Naive thymus-derived CD4-positive, alpha-beta T cell (primary cell): ENCODE measurements at places on chromosomes 7 and 10.

GRCh38 chr10:15137636-15138035 is 30.9 kb downstream of the NMT2 start:
- no peak for DNase-seq

GRCh38 chr7:47795631-47796030 is 152.6 kb downstream of the PKD1L1 start:
- DNase-seq: no peak

- no peak for DNase-seq
Measured at GRCh38 chr10:76117949-76118348, 686.5 kb downstream of the LRMDA start.

DNA sequence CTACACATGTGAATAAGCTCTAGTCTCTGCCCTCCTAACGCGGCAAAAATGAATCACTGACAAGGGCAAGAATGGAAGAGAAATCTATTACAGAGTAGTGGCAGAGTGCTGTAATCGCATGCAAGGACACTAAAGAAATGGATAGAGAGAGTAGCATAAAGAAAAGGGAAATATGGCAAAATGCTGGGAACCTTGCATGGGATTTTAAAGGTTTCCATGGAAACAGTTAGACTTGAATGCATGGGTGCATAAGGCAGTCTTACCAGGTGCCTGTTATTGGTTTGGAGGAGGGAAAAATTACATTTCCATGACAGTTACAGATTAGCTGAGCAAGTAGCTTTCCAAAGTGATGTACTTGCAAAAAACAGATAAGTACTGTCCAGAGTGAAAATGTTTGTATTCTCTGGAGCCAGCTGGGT is 233.4 kb downstream of the PTN start:
- DNase-seq: no peak

- no peak for DNase-seq
Measured at GRCh38 chr7:156376317-156376716, 264.3 kb upstream of the RNF32 start.

- no peak for DNase-seq
Measured at GRCh38 chr7:131145026-131145425, 182.7 kb upstream of the MKLN1 start.

DNA sequence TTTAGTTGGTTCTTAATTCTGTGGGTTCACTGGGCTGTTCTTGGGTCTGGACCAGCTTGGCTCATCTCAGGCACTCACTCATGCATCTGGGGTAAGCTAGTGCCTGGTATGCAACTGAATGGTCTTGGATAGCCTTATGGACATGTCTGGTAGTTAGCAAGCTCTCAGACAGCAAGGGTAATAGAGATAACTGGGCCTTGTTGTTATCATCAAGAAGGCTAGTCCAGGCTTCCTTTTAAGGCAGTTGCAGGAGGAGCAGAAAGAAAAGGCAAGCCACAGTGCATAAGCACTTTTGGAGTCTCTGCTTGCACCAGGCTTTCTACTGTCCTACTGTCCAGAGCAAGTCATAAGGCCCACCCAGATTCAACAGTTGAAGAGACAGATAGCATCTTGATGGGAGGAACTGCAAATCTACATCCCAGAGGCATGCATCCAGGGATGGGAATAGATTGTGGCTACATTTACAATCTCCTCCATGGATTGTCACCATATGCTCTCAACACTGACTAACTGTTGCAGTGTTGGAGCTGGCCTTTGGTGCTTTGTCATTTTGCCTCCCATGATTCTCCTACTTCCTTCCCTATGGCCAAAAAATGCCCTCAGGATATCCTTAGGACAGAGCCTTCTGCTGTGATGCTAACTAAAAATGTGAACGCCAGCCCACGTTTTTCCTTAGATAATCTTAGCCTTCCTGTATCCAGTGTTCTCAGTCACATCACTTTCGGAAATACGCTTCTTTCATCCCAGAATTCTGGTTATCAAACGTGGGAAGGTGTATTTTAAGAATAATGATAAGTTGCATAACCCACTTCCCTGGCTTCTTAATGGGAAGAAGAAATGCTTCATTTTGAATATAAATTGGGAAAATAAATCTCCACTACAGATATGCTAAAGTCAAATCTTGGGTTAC is 3.6 kb downstream of the GIMAP4 start:
- no peak for DNase-seq

DNA sequence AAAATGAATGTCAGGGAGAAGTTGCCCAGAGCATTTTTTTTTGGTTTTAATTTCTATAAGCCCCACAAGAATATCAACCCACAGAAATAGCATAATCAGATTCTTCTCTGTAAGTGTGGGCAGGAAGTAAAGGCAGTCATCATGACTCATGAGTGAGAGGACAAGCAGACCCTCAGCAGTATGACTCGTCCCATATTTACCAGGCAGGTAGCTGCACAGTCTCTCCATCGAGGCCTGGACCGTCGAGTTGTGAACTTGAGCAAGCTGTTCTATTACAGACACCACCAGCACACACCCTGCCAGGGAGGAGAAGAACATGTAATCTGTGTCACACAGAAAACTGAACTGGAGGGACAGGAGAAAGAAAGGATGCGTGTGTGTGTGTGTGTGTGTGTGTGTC is 37.8 kb downstream of the AOAH start:
- no peak for DNase-seq

- DNase-seq: no peak
Measured at GRCh38 chr7:116598861-116599260, 73.1 kb upstream of the MET start.

DNA sequence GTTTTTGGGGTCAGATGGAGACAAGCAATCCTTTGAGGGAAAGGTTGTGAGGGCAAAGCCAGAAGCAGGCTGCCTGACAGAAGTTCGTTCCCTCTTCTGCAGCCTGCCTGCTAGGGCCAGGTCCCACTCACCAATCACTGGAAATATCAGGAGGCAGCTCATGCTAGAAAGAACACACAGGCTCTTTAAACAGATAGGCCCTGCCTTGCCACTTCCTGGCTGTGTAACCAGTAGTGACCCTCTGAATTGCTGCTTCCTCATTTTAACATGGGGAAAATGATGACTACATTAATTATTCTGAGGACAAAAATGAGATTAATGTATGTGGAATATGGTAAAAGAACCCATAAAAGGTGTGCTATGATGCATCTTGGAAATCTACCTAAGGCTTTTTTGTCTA is 50.5 kb upstream of the MRLN start:
- DNase-seq: no peak

DNA sequence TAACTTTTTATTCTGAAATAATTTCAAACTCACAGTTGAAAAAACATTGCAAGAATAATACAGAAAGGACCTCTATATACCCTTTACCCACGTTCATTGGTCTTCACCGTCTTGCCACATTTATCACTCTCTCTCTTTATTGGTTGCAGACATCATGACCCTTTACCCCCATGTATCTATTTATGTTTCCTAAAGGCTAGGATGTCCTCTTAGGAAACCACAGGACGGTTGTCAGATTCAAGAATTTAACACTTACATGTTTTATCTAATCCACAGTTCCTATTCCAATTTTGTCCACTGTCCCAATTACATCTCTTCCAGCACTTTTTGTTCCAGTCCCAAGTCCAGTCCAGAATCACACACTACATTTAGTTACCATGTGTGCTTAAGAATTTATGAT is 67.6 kb upstream of the FGFR2 start:
- DNase-seq: no peak

DNA sequence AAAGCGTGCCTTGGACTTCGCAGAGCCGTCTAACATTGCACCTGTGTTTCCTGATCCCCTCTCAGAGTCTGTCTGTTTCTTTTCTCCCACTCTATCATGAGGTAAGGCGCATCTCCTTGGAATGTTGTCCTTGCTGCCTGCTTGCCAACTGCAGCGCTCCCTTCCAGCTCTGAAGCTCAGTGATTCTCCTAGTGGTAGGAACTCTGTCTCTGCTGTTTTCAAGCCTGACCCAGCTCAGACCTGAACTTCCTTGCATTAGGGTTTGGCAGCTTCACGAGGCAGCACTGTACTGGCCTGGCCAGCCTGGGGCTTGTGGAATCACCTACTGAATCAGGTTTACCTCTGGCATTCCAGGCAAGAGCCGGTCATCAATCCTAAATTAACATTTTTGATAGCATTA is 123.9 kb downstream of the CREB5 start:
- no peak for DNase-seq

GRCh38 chr10:85430991-85431390 is 935.6 kb downstream of the GRID1 start:
- DNase-seq: no peak

DNA sequence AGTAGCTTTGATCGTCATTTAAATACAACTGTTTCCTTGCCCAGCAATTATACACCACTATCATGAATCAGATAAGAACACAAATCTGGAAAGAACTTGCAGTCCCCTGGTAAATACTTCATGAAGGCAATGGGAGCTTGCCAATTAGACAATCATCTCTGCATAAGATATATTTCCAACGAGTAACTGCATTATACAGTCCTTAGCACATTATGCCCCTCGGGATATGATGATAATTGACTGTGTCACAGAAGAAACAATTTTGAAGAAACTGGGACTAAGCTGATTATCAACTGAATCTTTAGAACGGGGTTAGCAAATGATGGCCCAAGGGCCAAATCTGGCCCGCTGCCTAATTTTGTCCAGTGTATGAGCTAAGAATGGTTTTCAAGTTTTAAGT is 155.7 kb downstream of the TRIL start:
- no peak for DNase-seq

DNA sequence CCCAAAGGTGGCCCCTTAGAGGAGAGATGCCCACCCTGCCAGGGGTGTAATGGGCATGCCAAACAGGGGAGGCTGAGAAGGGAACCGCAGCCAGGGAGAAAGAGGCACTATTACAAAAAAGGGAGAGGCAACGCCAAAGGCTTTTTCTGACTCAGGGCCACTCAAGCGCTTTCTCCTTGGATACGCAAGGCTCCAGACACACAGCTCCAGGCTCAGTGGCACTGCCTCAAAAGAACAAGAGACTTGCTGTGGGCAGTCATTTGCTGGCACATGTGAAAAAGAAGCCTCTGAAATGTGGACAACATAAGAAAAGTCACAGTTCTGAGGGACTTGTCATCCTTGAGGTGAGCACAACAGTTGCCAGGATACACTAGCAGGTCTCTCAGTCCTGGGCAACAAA is 128.4 kb downstream of the DGKI start:
- no peak for DNase-seq

DNA sequence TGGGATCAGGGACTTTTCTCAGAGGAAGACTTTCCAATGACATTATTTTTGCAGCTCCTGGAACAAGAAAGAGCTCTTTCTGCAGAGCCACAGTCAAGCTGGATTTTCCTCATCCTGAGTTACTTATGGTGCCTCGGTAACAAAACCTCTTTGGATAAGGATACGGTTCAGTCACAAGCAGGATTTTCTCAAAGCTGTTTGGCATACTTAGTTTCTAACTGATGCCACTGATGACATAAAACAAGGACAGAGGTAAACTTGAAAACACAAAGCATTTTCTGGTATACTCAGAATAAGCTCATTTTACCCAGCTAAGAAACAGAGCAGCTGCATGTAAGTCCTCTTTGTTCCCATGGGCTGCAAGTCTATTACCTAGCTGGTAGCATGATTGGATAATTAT is 340.9 kb upstream of the MEOX2 start:
- DNase-seq: no peak

DNA sequence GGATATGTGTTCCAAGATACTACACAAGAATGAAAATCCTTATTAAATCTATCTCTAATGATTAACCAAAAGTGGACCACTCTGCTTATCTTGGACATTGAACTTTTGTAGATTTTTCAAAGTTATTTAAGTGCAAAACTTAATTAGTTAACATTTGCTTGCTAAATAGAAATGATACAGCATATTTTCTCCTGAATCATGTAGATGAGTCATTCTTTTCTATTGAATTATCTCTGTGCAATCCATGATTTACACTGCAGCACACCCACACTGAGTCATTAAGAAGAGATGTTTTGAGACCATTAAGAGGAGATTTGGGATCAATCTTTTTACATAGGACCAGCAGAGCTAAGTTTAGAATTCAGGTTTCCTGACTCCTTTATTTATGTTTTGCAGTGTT is 6.6 kb upstream of the ABCC2 start:
- DNase-seq: no peak

DNA sequence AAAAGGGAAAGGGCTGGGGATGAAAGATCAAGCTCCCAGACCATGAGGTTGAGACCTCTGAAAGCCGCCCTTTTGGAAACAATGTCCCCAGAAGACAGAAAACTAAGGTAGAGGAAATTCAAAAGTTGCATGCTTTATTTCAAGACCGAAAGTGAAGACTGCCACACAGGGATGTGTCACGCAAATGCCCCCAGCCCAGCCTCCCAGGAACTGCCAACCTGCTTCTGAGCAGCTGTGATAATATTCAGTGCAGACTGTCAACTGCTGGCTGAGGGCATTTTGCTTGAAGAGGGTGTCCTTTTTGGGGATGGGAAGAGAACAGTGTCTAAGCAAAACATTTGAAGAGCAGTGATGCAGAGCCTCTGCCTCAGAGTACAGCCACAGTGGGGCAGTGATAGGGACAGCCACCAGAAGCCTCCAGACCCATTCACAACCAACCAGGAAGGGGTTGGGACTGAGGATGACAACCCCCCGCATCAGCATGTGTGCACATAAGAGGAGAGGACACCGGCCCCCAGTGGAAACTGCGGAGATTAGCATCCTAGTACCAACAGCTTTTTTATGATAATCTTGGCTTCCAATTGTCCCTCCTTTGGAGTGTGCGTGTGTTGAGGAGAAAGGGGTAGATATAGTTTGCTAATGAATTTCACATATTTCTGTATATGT is 34.7 kb upstream of the NFE2L3 start:
- no peak for DNase-seq

- no peak for DNase-seq
Measured at GRCh38 chr10:114491933-114492332, 87.6 kb upstream of the AFAP1L2 start.

DNA sequence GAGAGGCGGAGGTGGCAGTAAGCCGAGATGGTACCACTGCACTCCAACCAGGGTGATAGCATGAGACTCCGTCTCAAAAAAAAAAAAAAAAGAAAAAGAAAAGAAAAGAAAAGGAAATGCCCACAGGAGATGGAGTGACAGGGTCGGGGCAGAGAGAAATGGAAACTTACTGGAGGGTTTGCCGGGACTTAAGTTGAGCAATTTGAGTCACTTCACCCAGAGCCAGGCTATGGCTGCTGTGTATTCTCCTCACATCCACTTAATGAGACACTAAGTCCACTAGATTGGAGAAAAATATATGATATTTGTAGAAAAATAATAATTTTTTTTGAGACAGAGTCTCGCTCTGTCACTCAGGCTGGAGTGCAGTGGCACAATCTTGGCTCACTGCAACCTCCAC is 4.6 kb upstream of the PFKFB3 start:
- DNase-seq: no peak
